ENCODE measurements at places on chromosomes 11 and 22.

GRCh38 chr11:132692891-132693290, 839.4 kb downstream of the OPCML start:
- DNase-seq = no peak

- DNase-seq = no peak
Observed at GRCh38 chr22:48427731-48428211, 1399.9 kb downstream of the BRD1 start.

GRCh38 chr11:76263166-76263565, 56.9 kb upstream of the WNT11 start:
- DNase-seq = peak; percentile 38

GRCh38 chr11:102073253-102073652, 26.0 kb downstream of the CFAP300 start:
- no peak for DNase-seq

- DNase-seq = no peak
Observed at GRCh38 chr11:112004389-112004788, 20.8 kb upstream of the DLAT start.

DNA sequence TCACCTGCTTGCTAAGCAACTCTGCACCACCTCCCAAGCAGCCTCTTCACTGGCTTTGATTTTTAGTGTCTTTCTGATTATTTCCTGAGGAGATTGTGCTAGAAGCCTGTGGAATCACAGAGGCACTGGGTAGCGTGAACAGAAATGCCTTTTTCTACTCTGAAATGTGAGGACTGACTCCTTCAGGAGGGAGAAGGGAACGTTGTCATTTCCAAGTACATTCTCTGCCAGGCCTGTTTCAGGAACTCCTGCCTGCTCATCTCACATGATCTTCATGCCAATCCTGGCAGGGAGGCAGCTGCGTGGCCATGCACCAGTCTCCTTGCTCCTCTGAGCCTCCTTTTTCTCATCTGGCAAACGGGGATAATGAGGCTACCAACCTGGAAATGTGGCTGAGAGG, 49.8 kb upstream of the PRDM11 start:
- DNase-seq = no peak

DNA sequence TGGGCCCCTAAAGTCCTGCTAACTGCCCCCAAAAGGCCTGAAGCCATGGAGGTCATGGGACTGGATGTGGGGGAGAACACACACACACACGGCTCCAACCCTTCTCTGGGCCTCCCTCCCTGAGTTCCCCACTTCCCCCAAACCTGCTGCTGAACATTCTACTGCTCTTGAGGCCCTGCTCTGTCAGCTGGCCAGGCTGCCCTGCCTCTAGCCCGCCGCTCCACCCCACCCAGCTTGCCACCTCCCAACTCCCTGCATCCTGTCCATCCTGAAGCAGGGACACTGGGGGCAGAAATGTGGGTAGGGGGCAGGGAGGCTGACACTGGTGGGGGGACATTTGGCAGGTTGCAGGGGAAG, 1.0 kb downstream of the KCNJ4 start:
- no peak for DNase-seq

- no peak for DNase-seq
Observed at GRCh38 chr11:72228229-72228843, 3.8 kb downstream of the INPPL1 start.

- peak; percentile 75 for DNase-seq
Observed at GRCh38 chr11:118908901-118909618, 16.7 kb downstream of the BCL9L start.

GRCh38 chr22:38141217-38141973, 30.9 kb upstream of the BAIAP2L2 start:
- no peak for DNase-seq

DNA sequence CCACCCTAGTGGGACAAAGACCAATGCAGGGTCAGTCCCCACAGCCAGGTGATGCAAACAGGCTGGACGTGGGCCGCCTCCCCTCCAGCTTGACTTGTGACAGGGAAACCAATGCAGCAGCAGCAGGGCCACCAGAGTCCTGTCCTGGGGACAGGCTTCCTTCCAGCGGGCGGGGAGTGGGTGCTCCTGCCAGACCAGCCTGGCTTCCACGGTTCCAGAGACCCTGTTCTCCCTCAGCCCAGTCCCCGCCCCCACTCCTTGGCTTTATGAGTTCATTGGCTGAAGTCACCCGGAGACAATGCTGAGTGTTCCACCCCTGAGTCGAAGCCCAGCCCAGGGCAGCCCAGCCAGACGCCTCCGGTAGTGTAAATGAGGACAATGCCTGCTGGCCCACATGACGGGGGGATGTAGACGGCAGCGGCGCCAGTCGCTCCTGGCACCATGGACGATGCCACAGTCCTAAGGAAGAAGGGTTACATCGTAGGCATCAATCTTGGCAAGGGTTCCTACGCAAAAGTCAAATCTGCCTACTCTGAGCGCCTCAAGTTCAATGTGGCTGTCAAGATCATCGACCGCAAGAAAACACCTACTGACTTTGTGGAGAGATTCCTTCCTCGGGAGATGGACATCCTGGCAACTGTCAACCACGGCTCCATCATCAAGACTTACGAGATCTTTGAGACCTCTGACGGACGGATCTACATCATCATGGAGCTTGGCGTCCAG, at the start of gene TSSK2:
TSS of gene TSSK2 (plus strand) at position 350 of the 726 bp plus-strand sequence. CDS start at position 442, 92 bp downstream.
- DNase-seq = no peak

DNA sequence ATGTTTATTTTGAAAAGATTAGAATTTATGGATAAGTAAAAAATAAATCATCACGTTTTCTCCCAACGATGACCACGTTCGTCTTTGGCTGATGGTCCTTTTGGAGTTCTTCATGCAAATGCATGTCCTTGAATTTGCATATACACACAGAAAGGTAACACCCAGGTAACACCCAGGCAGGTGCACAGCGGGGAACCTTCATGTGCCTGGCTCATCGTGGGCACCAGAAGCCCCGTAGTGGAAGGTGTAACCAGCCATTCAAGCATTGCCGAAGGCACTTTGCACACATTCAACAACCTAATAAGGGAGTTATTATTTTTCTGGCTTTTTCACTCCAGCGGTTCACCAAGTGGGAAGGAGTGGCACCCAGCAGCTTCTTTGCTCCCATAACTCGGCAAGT, 404.6 kb downstream of the TBC1D22A start:
- no peak for DNase-seq

GRCh38 chr11:13674799-13675509, 6.5 kb downstream of the FAR1 start:
- DNase-seq = no peak

DNA sequence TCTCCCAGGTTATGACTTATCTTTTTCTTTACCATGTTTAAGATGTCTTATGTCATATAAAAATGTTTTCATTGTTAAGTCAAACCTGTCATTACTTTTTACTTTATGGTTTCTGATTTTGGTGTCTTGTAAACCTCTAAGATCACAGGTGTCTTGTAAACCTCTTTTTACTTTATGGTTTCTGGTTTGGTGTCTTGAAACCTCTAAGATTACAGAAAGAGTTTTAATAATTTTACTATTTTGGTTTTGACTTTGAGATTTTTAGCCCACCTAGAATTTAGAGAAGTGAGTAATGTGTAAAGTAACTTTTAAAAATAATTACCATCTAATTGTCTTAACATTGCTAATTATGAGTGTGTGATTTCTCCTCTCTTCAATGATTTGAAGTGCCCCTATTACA, 2.6 kb downstream of the CSF2RB start:
- DNase-seq = no peak

- DNase-seq = no peak
Observed at GRCh38 chr11:69167916-69168691, 12.4 kb downstream of the SMIM38 start.

GRCh38 chr11:35126000-35126878, 12.7 kb upstream of the CD44 start:
- no peak for DNase-seq

- no peak for DNase-seq
Observed at GRCh38 chr22:25193130-25193529, 6.5 kb upstream of the CRYBB3 start.

DNA sequence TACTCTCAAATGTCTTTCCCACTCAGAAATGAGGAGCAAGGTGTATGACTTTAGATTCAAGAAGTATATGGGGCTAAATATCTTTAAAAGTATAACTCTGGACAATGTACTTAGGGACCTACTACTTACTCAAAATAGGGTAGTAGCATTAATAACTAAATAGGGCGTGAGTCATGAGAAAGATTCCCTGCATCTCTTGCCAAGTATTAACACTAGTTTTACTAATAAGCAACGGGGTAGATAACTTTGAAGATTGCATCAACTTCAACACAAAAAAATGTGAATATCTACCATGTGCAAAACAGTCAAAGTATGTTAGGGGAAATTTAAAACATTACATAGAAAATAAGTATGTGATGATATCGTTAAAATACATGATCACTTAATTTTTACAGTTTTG, 99.6 kb downstream of the PGR start:
- DNase-seq = no peak

- no peak for DNase-seq
Observed at GRCh38 chr11:1744891-1745700, 5.3 kb downstream of the IFITM10 start.

- DNase-seq = no peak
Observed at GRCh38 chr22:21866833-21867527, 465 bp downstream of the MAPK1 start.

DNA sequence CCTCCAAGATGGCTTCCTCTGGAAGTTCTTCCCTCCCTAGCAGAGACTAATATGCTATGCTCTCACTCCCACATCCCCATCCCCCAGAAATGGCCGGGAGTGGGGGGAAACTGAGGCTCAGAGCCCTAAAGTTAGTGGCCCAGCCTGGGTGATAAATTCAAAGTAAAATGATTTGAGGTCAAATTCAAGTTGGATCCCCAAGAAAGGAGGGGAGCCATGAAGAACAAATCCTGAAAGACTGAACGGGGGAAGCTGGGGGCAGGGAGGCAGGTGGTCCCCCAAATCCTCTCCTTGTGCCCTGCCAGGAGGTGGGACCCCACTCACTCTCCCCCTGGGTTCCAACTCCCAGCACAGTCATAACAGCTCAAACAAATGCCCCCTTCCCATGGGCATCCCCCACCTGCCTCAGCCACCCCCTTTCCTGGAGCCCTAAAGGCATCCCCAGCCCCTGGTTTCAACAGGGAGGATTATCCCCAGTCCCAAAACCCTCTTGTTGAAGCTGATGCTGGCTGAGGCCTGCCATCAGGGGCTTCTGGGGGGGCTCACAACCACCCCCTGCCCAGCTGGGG, 1.1 kb downstream of the CBX6 start:
- DNase-seq = no peak

GRCh38 chr11:41247621-41248020, 211.8 kb downstream of the LRRC4C start:
- DNase-seq = no peak

- no peak for DNase-seq
Observed at GRCh38 chr22:45472426-45472825, 30.3 kb upstream of the FBLN1 start.

- DNase-seq = no peak
Observed at GRCh38 chr11:102799681-102800340, 1.9 kb upstream of the MMP1 start.

DNA sequence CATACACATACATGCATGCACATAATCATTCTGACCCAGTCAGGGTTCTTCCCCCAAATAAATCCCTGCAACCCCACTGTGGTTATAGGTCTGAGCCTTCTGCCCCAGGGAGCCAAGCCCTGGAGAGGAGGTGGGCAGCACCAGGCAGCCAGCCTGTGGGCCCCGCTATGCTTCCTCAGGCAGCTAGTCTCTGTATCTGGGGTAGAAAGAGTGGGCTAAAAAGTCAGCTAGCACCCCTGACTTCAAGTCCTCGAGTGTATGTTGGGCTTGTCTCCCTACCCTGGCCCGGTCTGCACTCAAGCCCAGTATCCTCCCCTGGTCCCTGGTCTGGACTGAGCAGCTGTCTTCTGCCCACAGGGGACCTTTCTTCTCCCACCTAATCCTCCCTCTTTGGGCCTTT, 28.0 kb downstream of the KCNQ1OT1 start:
- DNase-seq = no peak

DNA sequence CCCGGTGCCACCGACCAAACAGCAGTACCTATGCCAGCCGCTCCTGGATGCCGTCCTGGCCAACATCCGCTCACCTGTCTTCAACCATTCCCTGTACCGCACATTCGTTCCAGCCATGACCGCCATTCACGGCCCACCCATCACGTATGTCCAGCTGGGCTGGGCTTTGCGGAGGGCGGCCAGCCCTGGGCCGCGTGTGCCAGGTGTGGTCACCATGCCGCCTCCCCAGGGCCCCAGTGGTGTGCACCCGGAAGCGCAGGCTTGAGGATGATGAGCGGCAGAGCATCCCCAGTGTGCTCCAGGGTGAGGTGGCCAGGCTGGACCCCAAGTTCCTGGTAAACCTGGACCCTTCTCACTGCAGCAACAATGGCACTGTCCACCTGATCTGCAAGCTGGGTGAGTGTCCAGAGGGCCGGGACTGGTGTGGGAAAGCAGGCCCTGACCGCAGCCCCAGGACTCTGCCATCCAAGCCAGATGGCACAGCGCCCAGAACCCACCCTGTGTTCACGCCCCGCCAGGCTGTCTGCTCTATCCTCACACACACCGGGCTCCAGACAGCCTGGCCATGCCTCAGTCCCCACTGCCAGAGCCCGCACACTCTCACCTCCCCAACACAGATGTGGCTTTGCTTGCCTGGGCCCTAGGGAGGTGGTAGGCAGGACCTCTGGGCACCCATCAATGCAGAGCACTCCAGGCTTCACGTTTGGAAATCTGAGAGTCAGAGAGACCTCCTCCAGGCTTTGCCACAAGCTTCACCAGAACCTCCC, 77.6 kb downstream of the MED15 start:
- no peak for DNase-seq

DNA sequence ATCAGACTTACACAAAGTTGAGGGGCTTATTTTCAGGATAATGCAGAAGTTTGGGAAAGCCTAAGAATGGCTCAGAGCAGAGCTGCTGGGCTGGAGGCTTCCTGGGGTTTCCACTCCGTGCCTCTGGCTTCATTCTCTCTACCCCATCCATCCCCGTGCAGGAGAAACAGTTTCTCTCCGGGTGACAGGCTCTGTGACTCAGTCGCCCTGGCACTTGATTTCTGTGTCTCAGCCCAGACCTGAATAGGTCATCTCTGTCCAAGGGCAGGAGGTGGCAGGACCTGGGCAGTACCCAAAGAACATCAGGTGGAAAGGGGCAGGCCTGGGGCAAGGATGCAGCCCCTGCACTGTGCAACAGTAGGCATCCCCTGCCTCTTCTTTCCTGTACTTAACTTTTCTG, 38.4 kb upstream of the RTL6 start:
- DNase-seq = no peak

- DNase-seq = no peak
Observed at GRCh38 chr22:42062506-42063170, 8.0 kb downstream of the NAGA start.

DNA sequence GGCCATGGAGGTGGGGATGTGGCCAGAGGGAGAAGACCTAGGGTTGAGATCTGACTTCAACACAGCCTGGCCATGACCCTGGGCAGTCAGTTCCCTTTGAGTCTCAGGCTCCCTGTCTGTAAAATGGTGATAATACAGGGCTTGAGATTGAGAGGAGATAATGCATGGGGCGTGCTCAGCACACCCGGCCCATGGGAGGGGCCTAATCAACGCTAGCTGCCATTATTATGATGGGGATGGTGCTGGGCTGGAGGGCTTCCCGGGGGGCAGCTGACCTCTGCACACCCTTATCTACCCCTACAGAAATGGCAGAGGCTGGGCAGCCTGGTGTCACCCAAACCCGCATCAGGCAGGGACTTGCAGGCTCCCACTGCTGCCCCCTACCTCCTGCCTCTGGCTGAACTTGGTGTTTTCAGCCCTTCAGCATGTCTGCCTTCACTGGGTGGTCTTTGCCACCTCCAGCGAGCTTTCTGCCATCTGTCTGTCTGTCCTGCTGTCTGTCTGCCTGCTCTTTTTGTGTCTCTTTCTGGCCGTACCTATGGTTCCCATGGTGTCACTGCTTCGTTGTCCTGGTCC, 84.5 kb downstream of the CACNA1I start:
- no peak for DNase-seq

Data from putamen (tissue), 1 donor.